ENCODE measurements at places on chromosomes 2 and 18. TPM values are rescaled to one million over a fixed set of nuclear protein-coding genes. Genes with fewer than 3 reads are reported as not detected.

UGT1A4 gene
- not detected for total RNA-seq

TRIM43B gene
- not detected for total RNA-seq

CCDC74A gene
- total RNA-seq, result 61.3 TPM

FBXO41 gene
- total RNA-seq, result 4.0 TPM

NCL gene
- total RNA-seq, result 234 TPM

CNTNAP5 gene
- total RNA-seq, result not detected

GNAL gene
- 7.5 TPM for total RNA-seq

COLEC12 gene
- total RNA-seq, result 11.7 TPM

FRZB gene
- 12.0 TPM for total RNA-seq

Data from breast epithelium (tissue), 4 donors.